ENCODE measurements at places on chromosomes 4 and X. TPM values are rescaled to one million over a fixed set of nuclear protein-coding genes. Genes with fewer than 3 reads are reported as not detected.

Gene CC2D2A
- 22.8 TPM for total RNA-seq

DNA sequence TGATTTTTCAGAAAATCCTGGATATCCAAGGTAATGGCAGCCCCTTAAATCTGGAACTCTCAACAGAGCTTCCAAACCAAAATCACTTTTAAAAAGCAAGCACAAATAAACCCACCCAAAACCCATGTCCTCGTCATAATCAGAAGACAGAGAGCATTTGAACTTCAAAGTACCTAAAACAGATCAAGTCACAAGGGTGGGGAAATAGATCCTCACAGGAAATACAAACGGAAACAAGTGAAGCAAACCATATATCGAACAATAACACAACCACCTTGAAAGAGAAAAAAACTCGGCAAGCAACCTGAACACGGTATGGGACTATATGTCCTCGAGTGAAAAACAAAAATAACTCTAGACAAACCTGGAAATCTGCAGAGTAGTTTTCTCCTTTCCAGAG lies 15.9 kb upstream of the CCNQ start:
- no peak for DNase-seq

- no peak for DNase-seq
Measured at GRCh38 chrX:129565046-129565650, 25.1 kb downstream of the OCRL start.

DNA sequence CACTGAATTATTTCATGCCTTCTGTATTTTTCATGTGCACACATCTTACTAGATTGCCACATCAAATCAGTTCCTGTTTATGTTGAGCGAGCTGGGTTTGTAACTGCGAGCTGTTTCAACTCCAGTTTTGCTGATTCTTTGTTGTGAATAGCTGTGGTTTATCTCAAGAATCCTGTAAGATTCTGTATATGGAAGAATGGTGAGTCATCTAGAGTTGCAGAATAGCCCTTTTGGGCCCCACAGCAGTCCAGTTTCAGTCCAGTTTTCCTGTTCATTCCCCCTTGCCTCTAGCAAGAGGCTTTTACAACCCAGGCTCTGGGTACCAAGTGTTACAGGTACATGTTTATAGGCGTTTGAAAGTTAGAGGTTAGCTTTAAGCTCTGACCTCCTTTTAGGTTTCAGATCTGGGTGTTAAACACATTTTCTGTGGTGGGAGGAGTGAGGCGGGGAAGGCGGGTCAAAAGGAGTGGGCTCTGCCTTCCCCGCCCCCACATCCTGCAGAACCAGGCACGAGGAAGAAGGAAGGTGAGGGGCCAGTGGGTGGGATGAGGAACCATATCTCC lies 32.7 kb downstream of the TBC1D14 start:
- DNase-seq = no peak

- no peak for DNase-seq
Measured at GRCh38 chr4:151094290-151094751, 5.1 kb upstream of the RPS3A start.

- no peak for DNase-seq
Measured at GRCh38 chr4:17168571-17168970, 270.1 kb upstream of the LDB2 start.

- DNase-seq = no peak
Measured at GRCh38 chr4:80276931-80277330, 10.5 kb downstream of the FGF5 start.

GRCh38 chrX:135421932-135422809 lies at the start of gene SMIM10L2A:
TSS of gene SMIM10L2A (plus strand) at chrX:135421944. CDS start at chrX:135422132, 188 bp downstream.
- no peak for DNase-seq

GRCh38 chrX:136697156-136697555 lies 49.2 kb downstream of the CD40LG start:
- DNase-seq = no peak
